ENCODE measurements at places on chromosomes 5 and 9.
A peak's percentile ranks its signal among the peaks of the same experiment; 100 is the strongest.

DNA sequence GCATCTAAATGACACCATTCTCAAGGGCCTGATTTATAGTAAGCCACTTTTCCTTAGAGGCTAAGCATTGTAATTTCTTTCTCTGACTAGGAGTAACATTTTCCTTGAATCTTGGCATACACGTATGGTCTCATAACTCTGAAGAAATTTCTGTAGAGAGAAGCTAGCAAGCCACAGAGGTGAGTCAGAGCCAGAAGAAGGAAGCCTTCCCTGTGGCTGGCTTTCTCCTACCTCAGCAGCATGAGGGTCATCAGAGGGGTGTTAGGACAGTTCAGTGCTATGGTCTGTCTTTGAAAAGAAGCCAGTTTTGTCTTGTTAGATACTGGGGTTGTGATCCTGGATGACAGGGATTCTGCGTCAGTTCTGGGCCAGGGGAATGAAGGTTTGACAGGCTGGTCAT, 3.2 kb downstream of the SNX30 start:
- peak; percentile 47 for DNase-seq

GRCh38 chr5:155575861-155576260, 562.3 kb downstream of the KIF4B start:
- no peak for DNase-seq

DNA sequence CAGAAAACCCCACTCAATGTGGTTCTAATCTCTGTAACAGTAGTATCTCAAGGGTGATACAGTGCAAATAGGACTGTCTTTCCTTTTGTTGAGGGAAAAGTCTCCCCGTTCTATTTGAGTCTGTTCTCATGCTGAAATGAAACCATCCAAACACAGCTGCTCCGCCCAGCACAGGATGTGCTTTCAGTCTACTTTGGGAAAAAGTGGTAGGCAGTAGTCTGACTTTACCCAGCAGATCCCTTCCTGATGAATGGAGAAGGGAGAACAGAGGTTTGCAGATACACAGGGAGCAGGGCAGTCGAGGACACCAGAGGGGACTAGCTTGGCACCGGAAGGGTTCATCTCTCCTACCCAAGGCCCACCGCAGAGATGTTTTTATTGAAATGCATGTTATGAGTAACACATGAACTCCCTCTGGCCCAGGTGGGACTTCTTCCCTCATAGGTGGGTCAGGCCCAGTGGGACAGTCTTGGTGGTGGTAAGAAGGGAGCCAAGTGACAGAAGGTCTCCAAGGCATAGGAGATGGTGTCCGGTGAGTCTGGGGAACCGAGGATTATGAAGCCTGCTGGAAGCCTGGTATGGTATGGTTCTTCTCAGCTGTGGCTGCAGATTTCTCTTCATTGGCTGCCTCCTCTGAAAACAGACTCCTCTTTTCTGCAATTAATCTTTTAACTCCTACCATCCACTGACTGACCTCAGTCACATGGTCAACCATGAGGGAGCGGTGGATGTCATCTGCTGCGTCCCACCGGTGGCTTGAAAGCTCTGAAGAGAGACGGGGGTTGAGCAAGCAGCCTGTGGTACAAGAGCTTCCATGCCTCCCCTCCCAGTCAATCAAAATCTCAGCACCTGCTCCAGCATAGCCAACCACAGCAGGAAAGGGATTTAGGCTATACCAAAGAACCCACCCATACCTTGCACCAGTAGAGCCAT, 3.0 kb downstream of the EIF4EBP3 start:
- DNase-seq, result no peak

GRCh38 chr5:6570530-6570929, 62.3 kb downstream of the NSUN2 start:
- DNase-seq, result no peak

- DNase-seq, result no peak
Measured at GRCh38 chr5:161165998-161166660, 314.1 kb upstream of the ATP10B start.

Measured in foreskin keratinocyte (primary cell).